ENCODE measurements at places on chromosomes 3 and 15.
A peak's percentile ranks its signal among the peaks of the same experiment; 100 is the strongest.

- no peak for DNase-seq
Observed at GRCh38 chr15:46301291-46301690, 666.5 kb downstream of the SQOR start.

- no peak for DNase-seq
Observed at GRCh38 chr3:2158828-2159227, 60.2 kb downstream of the CNTN4 start.

GRCh38 chr15:63917588-63918316 is 84.0 kb upstream of the HERC1 start:
- DNase-seq: no peak

DNA sequence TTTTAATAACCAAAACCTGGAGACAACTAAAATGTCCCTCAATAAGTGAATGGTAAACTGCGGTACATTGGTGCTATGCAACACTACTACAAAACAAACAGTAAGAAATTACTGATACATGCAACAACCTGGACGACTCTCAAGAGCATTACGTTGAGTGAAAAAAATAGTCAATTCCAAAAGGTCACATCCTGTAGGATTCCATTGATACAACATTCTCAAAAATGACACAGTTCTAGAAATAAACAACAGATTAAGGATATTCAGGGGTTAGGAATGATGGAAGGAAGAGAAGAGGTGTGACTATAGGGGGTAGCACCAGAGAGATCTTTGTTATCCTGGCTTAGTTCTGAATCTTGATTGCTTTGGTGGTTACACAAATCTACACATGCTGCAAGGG is 72.2 kb downstream of the ZNF148 start:
- no peak for DNase-seq

- DNase-seq: no peak
Observed at GRCh38 chr15:58597943-58598828, 151.3 kb downstream of the ADAM10 start.

GRCh38 chr3:10629671-10630040 is 124.3 kb upstream of the ATP2B2 start:
- DNase-seq: no peak

DNA sequence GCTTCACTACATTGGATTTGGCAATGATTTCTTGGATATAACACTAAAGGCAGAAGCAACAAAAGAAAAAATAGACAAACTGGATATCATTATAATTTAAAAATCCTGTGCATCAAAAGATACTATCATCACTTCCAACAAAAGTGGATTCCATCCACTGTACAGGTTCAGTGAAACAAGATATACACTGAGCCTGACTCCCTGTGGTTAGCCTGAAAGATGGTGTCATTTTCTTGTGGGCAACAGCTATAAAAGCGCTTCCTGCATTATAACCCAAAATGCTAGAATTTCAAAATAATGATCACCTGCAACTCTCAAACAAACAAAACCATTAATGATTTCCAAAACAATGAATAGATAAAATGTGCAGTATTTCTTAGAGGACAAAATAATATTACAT is 39.6 kb upstream of the TBC1D23 start:
- no peak for DNase-seq

DNA sequence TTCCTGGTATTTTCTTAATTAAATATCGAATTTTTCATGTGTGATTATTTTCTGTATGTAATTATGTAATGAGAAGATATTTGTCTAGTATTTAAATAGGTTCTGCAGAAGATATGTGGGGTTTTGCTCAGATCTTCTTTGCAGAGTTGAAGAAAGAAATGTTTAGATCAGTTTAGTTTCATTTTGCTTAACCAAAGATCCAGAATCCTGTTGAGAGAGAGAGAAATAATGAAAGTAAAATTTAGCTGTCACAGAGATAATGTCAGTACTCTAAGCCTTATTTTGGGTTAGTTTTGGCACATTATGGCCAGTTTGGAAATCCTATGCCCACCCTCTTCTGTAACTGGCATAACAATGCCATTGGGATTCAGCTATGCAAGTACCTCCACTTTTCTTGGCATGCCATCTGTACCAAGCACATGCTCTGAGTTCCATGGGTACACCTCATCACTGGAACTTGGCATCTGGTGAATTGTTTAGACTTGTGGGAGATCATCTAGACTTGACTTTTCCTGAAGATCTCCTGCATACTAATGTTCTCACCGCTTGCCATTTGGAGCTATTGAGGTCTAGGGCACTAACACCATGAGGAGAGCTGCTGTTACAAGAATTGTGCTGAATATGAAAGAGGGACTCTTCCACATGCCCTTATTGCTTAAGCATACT is 30.9 kb downstream of the PLSCR1 start:
- DNase-seq: no peak

DNA sequence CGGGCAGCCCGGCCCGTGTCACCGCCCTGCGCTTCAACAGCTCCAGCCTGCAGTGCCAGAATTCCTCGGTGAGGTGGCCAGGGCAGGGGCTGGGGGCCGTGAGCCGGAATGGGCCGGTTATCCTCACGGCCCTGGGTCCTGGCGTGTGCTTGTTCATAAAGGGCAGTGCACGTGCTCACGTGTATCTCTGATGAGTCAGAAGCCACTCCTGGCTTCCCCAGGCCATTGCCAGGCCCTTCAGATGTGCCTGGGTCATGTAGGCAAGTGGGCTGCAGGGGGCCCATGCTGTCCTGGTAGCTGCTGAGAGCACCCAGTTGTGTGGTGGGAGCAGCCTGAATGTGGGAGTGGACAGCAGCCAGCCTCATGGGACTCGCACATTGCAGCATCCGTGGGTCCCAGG is 29.2 kb downstream of the PLXNA1 start:
- peak; percentile 81 for DNase-seq

GRCh38 chr15:59028387-59028955 is 41.0 kb downstream of the RNF111 start:
- DNase-seq: no peak

All from RWPE1 (cell line).